Stimulated activated CD4-positive, alpha-beta T cell treated with anti-CD3 and anti-CD28 coated beads, TNF-alpha, amount 100 ng/mL, for 1 hour (primary cell): ENCODE measurements at places on chromosomes 3 and 15.

- no peak for DNase-seq
These were observed 31.9 kb downstream of the RAD18 start for GRCh38 chr3:8931342-8931741.

DNA sequence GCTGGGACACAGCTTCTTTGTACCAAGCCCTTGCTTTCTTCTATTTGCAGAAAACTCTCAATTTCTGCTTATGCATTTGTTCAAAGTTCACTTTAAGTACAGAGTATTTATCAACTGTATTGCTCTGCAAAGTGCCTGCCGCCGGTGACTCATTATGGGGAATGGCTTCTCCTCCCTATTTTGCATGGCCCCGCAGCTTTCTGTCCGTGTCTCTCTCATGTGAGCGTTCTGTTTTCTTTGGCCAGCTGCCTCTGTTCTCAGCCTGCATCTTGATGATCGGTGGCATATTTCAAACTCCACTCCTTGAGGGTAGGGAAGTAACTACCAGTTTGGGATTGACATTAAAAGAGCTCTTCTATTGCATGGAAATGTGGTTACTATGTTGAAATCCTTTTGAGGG lies 28.6 kb upstream of the ST8SIA2 start:
- no peak for DNase-seq

DNA sequence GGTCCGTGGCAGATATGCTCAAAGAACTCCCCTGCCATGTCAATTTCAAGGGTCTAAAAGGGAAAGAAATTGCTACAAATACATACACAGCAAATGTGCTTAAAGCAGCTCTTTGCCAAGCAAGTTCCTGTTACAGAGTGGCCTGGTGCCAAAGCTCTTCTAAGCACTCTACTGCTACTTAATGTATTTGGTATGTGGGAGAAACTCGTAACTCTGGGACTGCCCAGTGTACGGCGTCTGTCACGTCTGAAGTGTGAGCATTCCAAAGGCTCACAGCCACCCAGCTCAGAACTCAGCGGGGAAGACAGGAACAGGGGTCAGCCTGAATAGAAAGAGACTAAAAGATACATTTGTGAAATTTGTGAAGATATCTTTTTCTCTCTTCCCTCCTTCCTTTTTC lies 54.6 kb downstream of the RBMS3 start:
- no peak for DNase-seq

- DNase-seq = no peak
These were observed 15.4 kb upstream of the LARP6 start for GRCh38 chr15:70869346-70869745.

- DNase-seq = no peak
These were observed 19.3 kb upstream of the ATP10A start for GRCh38 chr15:25882466-25882865.
